Endothelial cell (in vitro differentiated cells): ENCODE measurements at places on chromosomes 5 and 9. TPM values are rescaled to one million over a fixed set of nuclear protein-coding genes. Genes with fewer than 3 reads are reported as not detected.
A peak's percentile ranks its signal among the peaks of the same experiment; 100 is the strongest.

SOWAHA gene
- total RNA-seq: not detected

DNA sequence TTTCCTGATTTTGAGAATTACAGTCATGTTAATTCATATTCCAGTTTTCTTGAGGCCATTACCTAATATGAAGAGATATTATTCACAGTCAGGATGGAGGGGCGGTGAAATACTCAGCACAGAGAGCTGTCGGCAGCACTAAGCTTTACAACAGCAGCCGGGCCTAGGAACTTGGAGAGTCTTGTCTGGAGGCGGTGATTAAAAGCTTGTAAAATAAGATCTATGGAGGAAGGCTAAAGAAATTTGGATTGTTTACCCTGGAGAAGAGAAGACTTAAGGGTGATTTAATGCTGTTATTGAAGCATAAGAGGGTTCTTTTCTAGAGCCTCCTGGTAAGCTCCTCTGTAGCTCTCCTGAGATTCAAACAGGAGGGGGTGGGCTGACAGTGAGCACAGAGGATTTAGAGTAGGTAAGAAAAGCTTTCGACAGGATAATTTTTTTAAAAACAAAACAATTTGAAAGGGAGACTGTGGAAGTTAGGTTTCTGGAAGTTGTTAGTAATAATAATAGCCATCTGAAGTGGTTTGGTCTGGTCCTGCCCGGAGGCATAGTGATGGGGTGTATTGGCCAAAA, 406.3 kb upstream of the ADAMTSL1 start:
- DNase-seq: no peak

DNA sequence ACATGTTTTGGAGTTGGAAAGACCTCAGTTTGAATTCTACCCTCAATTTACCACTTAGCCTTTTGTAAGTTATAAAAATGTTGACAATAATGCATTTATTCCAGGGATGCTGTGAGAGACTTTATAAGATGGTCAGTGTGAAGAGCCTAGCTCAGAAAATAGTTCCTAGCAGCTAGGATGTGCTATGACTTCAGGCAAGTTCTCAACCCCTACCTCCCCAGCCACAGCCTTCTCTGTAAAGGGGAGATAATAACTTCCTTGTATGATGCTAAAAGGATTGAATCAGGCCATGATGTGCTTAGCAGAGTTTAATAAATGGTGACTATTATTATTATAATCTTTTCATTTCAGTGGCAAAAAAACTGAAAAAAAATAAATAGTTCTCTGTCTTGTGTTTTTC, 77.6 kb downstream of the ALDH1A1 start:
- no peak for DNase-seq

DNA sequence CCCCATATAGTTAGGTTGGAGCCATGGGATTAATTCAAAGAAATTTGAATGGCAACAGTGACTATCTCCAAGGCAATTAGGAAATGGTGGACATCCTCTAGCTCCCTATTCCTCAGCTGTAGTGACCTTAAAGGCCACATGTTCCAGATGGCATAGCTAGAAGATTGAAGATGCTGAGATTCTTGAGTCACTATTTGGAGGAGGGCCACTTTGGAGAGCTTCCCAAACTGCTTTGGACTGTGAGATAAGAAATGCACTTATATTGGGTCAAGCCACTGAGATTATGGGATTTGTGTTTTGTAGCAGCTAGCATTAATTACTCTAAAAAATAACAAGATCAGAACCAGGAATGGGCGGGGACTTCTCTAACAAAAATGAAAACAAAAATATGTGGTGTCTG, 636.2 kb upstream of the CCNG1 start:
- DNase-seq: no peak

FST gene
- 3.3 TPM for total RNA-seq

- peak; percentile 26 for DNase-seq
Measured at GRCh38 chr5:24642022-24642421, 2.8 kb downstream of the CDH10 start.

GRCh38 chr9:137027369-137028262, at the start of gene ABCA2:
Gene ABCA2 (minus strand): TSS chr9:137028237. CDS start chr9:137028140, 97 bp downstream.
- no peak for DNase-seq

- no peak for DNase-seq
Measured at GRCh38 chr5:52692039-52692438, 95.7 kb upstream of the ITGA1 start.

DNA sequence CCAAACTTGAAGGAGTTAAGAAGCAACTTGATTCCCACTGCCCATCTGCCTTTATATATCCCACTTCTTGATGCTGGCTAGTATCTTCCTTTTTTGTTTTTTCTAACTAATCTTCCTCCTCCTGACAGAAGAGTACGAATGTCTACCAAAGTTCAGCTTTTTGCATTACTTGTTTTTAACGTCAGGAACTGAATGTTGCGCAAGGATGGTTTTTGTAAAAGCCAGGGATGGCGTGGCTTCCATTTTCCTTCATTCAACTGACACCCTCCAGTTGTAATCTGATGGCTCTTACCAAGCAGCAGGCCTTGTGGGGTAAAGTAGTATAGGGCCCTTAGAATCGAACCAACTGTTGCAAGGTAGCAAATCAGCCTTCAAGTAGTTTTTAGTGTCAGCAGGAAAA, 70.8 kb upstream of the GPR151 start:
- no peak for DNase-seq

GRCh38 chr5:96863114-96863513, 13.2 kb upstream of the ERAP2 start:
- no peak for DNase-seq

ANKHD1 gene
- 138 TPM for total RNA-seq

GRCh38 chr5:83265318-83265717, 188.0 kb downstream of the XRCC4 start:
- no peak for DNase-seq

- no peak for DNase-seq
Measured at GRCh38 chr5:143653766-143654282, 158.1 kb upstream of the HMHB1 start.

DNA sequence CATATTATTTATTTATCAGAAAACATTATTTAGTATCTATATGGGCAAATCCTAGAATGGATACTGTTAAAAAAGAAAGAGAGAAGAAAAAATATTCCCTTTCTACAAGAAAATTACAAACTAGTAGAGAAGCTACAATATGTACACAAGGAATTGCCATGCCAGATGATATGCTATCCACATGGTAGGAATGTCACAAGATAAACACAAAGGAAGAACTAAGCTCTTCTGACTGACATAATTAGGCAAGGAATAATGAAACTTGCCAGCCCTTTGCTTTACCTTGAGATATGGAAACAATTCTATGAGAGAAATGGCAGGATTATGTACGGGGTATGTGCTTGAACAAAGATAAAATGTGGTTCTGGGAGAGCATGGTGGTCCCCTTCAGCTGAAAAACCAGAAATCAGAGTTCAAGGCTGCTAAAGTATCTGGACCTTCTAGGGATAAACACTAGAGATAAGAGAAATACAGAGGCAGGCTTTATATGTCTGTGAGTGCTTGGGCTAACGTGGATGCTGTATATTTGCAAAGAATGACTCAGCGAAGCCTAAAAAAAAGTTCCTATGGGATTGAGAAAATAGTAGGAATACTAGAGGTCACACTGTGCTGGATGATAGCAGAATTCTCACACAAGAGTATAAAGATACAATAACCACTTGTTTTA, 451.6 kb downstream of the TLE1 start:
- no peak for DNase-seq

HAVCR2 gene
- 0.15 TPM for total RNA-seq

SLC4A9 gene
- 0.23 TPM for total RNA-seq

DNA sequence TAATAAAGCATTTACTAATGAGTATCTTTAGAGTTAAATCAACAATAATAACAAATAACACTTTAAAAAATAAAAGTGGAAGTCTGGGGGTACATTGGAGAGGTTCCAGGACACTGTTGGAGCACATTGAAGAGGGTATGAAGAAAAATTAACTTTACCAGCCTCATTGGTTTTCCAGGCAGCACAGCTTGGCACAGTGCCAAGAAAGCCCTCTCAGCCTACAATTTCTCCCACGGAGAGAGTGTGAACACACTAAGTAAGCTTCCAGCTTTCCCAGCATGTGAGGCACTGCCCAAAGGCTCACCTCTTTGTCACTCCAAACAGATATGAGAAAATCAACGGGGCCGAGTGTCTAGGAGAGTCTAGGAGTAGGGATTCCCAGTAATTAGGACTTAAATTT, 1912.8 kb upstream of the NUDT12 start:
- DNase-seq: no peak

DNA sequence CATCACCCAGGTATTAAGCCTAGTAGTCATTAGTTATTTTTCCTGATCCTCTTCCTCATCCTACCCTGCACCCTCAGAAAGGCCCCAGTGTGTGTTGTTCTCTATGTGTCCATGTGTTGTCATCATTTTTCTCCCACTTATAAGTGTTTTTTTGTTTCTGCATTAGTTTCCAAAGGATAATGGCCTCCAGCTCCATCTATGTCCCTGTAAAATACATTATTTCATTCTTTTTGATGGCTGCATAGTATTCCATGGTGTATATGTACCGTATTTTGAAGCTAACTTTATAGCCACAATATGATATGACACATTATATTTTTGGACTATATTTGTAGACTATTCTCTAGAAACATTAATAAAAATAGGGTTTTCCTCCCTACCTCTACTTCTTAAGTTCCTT, 324.4 kb upstream of the EDIL3 start:
- DNase-seq: no peak

PCDHB2 gene
- 44.9 TPM for total RNA-seq

DNA sequence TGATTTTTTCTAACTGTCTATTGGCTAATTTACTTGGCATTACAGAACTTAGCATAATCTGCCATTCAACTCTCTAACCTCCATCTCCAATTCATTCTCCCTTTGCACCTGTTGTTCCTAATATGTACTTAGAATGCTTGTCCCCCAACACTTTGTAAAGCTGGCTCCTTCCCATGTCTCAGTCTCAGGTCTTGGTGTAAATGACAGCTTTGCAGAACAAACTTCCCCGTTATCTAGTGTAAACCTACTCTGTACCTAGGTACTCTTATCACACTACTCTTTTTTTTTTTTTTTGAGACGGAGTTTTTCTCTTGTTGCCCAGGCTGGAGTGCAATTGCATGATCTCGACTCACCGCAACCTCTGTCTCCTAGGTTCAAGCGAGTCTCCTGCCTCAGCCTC, 77.2 kb upstream of the CTNNA1 start:
- DNase-seq: no peak

- DNase-seq: no peak
Measured at GRCh38 chr9:74942801-74943200, 9.9 kb downstream of the C9orf40 start.

DNA sequence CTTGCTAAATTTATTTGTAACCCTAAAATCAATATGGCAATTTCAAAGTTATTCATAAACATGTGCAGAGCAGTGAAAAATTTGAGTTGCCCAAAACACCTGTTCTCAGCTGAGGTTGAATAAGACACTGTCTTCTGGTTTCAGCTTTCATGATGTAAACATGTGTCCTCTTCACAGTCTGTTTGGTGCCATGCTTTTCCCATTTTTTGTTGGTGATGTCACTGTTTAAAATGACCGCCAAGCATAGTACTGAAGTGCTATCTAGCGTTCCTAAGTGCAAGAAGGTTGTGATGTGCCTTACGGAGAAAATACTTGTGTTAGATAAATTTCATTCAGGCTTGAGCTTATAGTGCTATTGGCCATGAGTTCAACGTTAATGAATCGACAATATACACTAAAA, 580.8 kb downstream of the ACTL7B start:
- no peak for DNase-seq

DNA sequence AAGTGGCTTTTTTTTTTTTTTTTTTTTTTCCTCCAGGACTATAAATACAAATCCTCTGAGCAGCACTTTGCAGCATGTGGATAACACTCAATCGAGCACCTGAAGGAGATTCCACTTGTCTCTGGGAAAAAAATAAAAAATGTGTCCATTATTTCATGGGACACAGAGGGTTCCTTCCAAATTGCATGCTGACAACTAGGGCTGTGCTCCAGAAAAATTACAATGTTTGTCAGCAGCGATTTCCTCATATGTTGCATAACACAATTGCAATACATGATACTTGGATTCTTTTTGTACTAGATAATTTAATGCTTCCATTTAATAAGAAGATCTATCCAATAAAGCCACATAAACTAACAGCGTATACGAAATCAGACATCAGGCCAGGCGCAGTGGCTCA, 84.4 kb downstream of the CDH18 start:
- no peak for DNase-seq

GRCh38 chr5:17316970-17317459, 99.6 kb downstream of the BASP1 start:
- no peak for DNase-seq

- no peak for DNase-seq
Measured at GRCh38 chr5:90408571-90409317, 812 bp downstream of the CETN3 start.

DNA sequence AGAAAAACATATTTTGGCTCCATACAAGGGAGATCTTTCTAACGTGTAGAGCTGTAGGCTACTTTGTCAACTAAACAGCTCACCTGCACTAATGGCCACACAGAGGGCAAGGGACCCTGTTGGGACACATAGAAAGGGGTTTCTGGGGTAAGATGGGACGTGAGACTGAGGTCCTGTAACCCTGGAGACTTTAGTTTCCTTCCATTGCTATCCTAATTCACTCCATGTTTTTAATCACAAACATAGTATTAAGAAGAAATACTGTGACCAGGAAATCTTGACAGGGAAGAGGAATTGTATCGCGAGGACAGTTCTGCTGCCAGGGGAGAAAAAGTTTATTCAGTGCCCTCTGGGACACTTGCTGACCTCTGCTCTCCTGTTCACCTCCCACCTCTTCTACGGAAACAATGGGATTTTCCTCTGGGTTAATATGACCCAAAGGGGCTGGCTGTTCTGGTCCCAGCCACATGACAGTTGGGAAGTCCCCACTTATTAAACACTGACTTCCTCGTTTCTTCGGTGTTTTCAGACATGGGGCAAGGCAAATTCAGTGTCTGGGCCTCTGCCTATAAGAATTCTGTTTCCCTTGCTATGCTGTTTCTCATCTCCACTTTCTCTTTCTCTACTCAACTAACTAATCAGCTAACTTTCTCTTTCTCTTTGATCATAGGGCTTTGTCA, 106.9 kb upstream of the SEMA6A start:
- no peak for DNase-seq

DNA sequence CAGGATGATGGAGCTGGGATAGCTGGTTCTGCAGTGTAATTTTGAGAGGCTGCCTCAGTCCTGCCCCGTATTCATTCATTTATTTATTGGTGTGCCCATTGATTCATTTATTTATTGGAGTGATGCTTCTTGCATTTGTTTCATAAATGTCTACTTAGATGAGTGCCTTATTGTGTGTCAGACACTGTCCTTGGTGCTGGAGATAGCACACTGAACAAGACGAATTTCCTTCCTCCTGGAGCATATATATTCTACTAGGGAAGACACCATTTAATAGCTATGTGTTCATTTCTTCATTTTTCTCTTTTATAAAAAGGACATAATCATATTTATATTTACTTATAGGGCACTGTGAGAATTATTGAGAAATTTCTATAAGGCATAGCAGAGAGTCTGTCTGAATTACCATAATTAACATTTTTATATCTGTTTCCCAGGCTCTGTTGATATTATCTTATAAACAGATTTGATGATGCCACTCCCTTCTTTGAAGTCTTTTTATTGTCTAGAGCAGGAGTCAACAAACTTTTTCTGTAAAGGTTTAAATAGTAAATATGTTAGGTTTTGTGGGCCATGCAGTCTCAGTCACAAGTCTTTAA, 433.9 kb upstream of the ZNF608 start:
- no peak for DNase-seq

C5orf34 gene
- total RNA-seq: 4.8 TPM
